GM03348 (cell line): ENCODE measurements at places on chromosomes 12 and 14.

- no peak for DNase-seq
These were observed 20.6 kb upstream of the CPM start for GRCh38 chr12:68953536-68953935.

GRCh38 chr14:25350802-25351201, 300.9 kb upstream of the STXBP6 start:
- no peak for DNase-seq

GRCh38 chr12:3308609-3309008, 182.4 kb upstream of the PRMT8 start:
- no peak for DNase-seq

DNA sequence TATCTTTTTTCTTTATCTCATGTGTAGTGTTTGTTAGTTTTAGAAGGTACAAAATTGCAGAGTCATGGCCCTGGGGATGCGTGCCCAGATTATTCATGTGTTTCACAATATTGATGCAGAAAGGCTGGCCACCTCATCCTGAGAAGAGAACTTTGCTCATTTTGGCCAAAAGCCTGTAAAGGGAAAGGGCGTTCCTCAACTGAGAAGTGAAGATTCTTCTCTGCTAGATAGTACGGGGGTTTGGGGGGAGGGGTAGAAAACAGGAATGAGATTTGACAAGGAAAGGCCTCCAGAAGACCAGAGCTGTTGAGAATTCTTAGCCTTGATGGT, 1.7 kb downstream of the MGST1 start:
- DNase-seq = peak; percentile 82

GRCh38 chr12:115268451-115268850, 584.5 kb upstream of the TBX3 start:
- no peak for DNase-seq

GRCh38 chr12:50190859-50191258, 23.7 kb upstream of the CERS5 start:
- no peak for DNase-seq

GRCh38 chr14:102469261-102469660, 40.3 kb downstream of the ANKRD9 start:
- DNase-seq = no peak

DNA sequence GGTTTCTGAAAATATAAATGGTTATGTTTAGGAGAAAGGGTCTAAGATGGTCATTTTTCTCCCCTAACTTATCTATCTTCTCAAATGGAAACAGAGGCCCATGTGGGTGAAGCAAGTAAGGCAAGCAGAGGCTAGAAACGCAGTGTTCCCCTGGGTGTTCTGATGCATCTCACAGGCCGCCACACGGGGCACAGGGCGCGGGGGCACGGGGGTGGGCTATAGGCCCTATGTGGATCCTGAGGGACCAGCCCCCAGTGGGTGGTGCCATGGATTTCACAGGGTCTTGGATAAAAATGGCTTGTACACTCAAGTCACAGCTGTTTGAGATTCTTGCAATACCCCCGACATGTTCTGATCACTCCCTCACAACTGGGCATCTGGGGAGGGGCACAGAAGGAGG, 17.7 kb downstream of the ACTN1 start:
- no peak for DNase-seq

DNA sequence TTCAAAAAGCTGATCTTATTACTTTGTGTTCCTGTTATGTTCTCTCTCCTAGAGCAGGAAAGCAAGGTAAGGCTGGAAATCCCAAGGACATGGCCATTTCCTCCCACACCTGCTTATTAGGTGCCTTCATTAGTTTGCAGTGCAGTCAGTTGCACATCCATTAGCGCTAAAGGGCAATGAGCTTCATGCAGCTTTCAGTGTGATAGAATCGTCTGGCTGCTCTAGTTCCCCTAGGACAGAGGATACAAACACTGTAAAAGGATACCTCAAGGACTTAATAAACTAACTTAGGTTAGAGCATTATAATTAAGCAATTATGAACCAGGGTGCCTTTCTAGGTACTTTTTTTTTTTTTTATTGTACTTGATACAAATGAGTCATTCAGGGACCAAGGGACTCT, 21.1 kb downstream of the TMEM117 start:
- no peak for DNase-seq

- DNase-seq = no peak
These were observed 7.5 kb downstream of the RIMBP2 start for GRCh38 chr12:130708648-130709047.

- DNase-seq = no peak
These were observed 96.2 kb upstream of the FKBP4 start for GRCh38 chr12:2698566-2698965.

DNA sequence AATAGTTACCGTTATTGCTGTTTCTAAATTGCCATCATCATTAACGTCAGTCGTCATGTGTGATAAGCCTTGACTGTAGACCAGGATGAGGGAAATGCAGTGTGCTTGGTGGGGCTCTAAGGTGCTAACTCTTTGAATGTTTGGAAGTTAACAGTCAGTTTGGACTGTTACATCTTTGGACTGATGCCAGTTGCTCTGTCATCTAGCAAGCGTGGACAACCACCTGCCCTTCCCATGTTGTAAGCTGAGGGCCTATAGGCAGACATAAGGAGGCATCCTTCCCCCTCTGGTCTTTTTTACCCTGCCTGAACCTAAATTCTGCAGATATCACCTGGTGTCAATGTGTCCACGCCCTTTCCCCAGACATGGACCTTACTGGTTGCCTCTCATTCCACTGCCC, 94.4 kb downstream of the PPP2R5C start:
- no peak for DNase-seq

DNA sequence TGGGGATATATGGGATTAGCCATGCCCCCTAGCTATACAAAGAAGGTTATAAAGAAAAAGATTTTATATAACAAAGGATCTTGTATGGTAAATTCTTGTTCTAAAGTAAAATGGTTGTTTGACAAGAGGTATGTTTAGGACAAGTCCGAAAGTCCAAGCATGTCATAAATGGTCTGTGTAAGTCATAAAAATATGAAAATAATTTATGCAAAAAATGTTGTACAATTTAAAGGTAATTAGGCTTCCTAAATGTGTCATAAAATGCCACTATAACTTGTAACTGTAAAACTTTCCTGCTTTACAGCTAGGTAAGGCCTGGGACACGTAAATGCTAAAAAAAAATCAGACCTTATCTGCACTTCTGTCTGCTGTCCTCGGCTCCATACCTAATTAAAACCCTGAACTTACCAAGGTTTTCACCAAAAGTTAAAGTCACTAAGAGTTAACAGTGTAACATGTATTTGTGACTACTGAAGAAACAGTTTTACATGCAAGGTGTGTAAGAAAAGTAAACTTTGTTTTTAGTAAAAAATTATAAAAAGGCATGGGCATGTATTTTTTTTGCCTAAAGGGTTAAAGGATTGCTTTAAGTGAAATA, 110.0 kb upstream of the RESF1 start:
- no peak for DNase-seq

DNA sequence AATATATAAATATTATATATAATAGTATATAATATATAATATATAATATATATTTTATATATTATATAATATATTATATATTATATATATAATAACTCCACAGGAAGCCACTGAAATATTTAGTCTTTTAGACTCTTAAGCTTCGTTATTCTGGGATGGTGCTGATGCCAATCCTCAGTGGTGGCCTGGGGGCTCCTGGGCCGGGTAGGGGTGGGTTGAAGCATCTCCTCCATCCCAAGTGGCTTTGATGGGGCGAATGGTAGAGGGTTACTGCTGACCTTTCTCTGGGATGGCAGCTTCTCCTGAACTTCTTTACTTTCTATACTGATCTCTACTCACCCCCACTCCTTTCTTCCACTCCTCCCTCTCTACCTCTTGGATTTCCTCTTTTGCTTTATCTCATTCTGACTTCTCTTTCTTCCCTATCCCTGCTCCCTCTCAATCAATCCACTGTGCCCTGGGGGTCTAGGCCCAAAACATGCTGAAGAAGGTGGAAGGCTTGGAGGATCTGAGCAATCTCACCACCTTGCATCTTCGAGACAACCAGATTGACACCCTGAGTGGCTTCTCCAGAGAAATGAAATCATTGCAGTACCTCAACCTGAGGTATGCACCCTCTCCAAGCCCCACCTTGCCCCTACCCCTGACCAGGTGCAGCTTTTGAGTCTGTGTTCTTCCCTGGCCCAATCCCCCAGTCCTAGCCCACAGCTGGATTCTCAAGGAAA, 4.8 kb upstream of the ENO2 start:
- DNase-seq = no peak

GRCh38 chr14:94560291-94560665, 964 bp upstream of the SERPINA4 start:
- no peak for DNase-seq

- no peak for DNase-seq
These were observed 13.4 kb downstream of the CKAP4 start for GRCh38 chr12:106234449-106234848.

DNA sequence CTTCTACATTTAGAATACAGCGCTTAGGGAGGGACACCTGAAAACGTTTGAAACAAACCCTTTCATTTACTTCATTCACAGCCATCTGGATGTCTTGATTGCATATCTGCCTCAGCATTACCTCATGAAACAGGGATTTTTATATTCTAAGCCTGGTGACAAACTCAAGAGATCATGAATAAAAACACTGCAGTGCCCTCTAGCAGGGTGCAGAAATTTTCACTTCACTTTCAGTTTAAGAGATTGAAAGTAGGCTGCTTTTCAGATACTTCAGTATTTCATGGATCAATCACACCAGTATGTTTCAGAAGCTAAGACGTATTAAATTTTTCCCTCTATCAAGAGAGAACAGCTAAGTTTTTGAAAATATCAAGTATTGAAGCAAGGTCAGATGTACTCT, 467.8 kb downstream of the MDGA2 start:
- DNase-seq = peak; percentile 22

GRCh38 chr14:60656686-60657455, 7.6 kb upstream of the SIX1 start:
- peak; percentile 84 for DNase-seq

GRCh38 chr14:80304125-80304766, 92.9 kb upstream of the DIO2 start:
- DNase-seq = peak; percentile 25

DNA sequence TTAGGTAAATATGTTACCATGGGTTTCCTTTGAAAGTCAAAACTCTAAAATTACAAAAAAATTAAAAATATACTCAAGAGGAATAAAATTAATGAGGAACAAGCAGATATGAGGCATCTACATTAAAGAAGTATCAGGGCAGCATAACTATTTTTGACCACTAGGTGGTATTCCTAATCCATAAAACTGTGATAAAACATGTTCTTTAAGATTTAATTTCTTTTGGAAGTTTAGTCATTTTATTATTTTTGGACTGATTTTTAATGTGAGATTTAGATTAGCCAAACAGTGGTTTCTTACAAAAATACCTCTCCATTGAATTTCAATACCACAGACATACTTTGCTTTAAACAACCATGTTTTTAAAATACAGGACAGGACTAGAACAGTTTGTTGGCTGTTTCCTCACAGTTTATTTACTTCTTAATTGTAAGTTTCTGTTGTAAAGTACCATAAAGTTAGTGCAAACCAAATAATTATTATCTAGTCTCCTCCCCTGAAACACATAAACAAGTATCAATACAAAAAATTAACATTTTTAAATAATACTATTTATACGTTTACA, 49.8 kb downstream of the NTS start:
- DNase-seq = peak; percentile 33

DNA sequence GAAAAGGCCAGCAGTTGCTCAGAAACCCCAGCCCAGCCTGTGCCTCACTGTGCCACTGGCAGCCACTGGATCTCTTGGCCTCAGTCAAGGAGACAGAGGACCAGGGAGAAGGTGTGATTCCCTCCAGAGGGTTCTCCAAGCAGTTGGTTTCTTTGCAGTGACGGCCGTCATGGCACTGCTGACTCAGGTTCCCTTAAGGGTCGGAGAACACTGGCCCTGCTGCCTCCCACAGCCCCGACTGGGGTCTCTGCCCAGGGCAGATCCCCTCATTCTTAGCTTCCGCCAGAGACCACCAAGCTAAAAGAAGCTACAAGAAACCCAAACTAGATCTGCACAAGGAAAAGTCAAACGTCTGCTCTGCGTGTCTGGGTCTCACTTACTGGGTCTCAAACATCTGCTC, 16.4 kb downstream of the TSPAN11 start:
- DNase-seq = no peak

- peak; percentile 12 for DNase-seq
These were observed 5.8 kb downstream of the HNRNPC start for GRCh38 chr14:21263284-21264024.

DNA sequence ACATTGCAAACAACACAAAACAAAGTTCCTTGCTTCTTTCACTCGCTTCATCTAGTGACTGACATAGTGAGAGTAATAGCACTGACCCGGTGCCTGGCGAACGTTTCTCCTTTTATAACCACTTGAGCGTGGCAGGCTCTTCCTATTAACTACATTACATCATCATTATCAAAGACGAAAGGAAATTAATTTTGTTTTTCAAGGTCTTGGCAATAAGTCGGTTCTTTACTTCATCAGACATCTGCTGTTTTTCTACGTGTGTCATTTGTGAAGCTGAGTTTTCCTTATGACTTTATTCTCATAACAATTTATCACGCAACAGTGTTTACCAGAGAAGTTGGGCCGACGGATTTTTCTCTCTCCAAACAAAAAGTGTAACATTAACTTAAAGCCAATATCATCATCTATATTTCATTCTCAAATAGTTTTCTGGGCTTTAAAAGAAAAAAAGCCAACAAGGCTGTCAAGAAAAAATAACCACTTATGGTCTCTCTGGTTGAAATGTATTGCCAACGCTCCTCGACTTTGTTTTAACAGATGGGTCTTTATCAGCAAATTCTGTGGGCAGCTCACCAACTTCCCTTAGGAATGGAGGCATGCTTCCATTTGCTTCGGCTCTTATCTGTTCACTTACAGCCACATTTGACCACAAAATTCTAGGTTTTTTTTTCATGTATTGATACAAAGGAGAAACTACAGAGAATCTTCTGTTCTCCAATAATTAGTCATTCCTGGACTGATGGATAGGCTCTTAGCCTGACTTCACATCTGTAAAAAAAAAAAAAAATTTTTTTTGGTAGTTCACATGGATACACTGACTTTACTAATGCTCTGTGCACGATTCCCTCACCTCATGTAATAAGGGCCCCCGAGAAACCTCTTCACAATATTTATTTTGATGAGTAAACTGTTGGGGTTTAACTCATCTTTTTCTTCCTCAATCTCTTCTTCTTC, 97.1 kb upstream of the CDKN3 start:
- no peak for DNase-seq

GRCh38 chr12:27309995-27310315, 22.7 kb upstream of the BMAL2 start:
- DNase-seq = no peak

- DNase-seq = peak; percentile 60
These were observed 960.3 kb upstream of the TMEM132C start for GRCh38 chr12:127306604-127307215.

GRCh38 chr14:75361751-75362433, 65.9 kb upstream of the JDP2 start:
- DNase-seq = peak; percentile 80
